ENCODE measurements at places on chromosomes 5 and 9. TPM values are rescaled to one million over a fixed set of nuclear protein-coding genes. Genes with fewer than 3 reads are reported as not detected.

Gene GRIN1
- polyA plus RNA-seq, result not detected

Gene UGT3A2
- polyA plus RNA-seq, result not detected

Gene GFPT2
- 0.19 TPM for polyA plus RNA-seq

Gene PCDHGB2
- 0.21 TPM for polyA plus RNA-seq

Gene OMD
- polyA plus RNA-seq, result not detected

Gene SMIM33
- not detected for polyA plus RNA-seq

Gene DRD1
- polyA plus RNA-seq, result not detected

Gene THOC3
- polyA plus RNA-seq, result 58.0 TPM

Gene IFNB1
- not detected for polyA plus RNA-seq

Gene GABRP
- not detected for polyA plus RNA-seq

Gene SLC46A2
- not detected for polyA plus RNA-seq

Gene CDC20B
- not detected for polyA plus RNA-seq

Gene LCNL1
- polyA plus RNA-seq, result not detected

Gene KIF20A
- not detected for polyA plus RNA-seq

Gene IL5
- not detected for polyA plus RNA-seq

Gene IRX1
- not detected for polyA plus RNA-seq

Gene VAV2
- polyA plus RNA-seq, result 28.7 TPM

Gene TNFSF8
- 3.5 TPM for polyA plus RNA-seq
